ENCODE measurements at places on chromosomes 16 and 17.

DNA sequence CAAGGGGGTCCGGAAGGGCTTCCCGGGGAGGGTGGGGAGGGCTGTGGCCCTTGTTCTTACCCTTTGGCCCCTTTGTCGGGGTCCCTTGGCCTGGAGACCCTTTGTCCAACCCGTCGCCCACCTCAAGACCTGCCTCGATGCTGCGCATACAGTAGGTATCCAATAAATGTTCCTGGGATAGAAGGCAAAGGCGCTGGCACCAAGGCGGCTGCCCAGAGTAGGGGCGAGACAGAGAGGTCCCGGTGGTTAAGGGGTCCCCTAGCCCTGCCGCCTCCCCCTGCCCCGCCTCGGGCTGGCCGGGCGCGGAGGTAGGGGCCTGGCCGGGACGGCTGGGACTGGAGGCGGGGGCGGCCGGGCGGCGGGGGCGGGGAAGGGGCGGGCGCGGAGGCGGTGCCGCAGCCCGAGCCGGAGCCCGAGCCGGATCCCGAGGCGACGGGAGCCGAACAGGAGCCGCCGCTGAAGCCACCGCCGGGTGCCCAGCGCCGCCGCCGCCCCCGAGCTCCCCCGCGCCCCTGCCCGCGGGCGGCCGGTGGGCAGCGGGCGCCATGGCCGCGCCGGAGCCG is at the start of gene NHERF2:
NHERF2 (plus strand) TSS at position 442 of the 563 bp plus-strand sequence; CDS start at position 546, 104 bp downstream.
- DNase-seq = no peak

- no peak for DNase-seq
These were observed 66.4 kb downstream of the SCNN1B start for GRCh38 chr16:23368469-23368868.

DNA sequence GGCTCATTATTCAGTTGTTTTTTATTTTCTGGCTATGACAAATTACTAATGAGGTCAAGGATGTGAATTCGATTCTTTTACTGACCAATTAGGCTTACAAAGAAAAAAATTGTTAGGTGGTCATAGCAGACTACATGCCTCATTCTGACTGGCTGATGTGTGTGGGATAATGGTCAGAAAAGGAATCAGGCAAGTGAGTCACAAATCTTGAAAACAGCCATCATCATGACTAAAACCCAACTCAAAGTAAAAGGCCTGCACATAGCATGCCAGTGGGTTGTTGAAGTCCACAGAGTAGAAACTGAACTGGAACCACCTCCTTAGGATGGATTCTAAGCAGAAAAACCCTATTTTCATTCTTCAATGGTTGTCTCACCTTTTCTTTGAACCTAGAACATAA is 8.6 kb downstream of the RPGRIP1L start:
- DNase-seq = no peak

DNA sequence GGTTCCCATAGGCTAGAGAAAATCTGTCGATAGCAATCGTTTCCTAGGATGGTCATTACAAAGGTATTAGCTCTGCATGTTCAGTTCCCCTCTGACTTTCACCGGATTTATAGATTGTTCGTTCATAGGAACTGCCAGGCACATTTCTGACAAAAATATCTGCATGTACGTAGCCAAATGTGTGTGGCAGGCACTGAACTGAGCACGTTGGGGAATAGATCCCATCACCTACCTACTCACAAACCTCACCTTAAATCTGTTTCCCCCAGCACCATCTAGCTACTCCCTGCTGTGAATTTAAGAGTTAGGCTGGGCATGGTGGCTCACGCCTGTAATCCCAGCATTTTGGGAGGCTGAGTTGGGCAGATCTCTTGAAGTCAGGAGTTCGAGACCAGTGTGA is 64.5 kb upstream of the TANC2 start:
- no peak for DNase-seq

- DNase-seq = no peak
These were observed 43.4 kb downstream of the CCDC42 start for GRCh38 chr17:8701221-8701620.

DNA sequence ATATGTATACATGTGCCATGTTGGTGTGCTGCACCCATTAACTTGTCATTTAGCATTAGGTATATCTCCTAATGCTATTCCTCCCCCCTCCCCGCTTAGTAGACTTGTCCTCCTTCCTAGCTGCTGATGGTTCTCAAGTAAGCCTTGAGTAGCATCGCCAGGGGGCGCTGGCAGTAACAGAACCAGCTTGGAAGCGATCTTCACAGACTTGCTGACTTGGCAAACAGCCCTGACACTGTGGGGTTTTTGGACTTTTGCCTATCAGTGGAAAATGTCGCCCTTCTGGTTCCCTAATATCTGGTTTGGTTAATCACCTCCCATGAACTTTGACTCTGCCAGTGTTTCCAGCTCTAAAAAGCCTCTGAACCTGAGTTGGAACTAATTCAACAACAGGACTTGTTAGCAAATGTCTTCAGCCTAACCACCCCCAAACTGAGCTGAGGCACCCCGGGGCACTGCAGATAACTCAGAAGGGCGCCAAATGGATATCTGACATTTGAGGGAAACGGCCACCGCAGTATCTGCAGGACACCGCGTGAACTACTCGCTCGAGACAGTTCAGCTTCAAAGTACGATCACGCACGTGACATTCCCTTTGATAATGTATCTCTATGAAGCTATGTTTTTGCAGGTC is 15.4 kb upstream of the SPATA32 start:
- DNase-seq = peak; percentile 85

- DNase-seq = no peak
These were observed 17.8 kb downstream of the ACTG1 start for GRCh38 chr17:81494626-81495377.

- DNase-seq = no peak
These were observed 20.2 kb downstream of the CBX4 start for GRCh38 chr17:79819085-79819484.

DNA sequence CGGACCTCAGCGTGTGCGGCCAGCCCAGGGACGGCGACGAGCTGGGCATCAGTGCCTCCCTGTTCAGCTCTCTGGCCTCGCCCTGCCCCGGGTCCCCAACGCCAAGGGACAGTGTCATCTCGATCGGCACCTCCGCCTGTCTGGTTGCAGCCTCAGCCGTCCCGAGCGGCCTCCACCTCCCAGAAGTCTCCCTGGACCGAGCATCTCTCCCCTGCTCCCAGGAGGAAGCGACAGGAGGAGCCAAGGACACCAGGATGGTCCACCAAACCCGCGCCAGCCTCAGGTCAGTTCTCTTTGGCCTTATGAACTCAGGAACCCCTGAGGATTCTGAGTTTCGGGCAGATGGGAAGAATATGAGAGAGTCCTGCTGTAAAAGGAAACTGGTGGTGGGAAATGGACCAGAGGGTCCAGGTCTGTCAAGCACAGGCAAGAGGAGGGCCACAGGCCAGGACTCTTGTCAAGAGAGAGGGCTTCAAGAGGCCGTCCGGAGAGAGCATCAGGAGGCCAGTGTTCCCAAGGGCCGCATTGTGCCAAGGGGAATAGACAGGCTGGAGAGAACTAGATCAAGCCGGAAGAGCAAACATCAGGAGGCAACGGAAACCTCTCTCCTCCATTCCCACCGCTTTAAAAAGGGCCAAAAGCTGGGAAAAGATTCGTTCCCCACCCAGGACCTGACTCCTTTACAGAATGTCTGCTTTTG is 825 bp downstream of the HASPIN start:
- no peak for DNase-seq

- no peak for DNase-seq
These were observed 3.3 kb downstream of the COTL1 start for GRCh38 chr16:84614623-84614967.

DNA sequence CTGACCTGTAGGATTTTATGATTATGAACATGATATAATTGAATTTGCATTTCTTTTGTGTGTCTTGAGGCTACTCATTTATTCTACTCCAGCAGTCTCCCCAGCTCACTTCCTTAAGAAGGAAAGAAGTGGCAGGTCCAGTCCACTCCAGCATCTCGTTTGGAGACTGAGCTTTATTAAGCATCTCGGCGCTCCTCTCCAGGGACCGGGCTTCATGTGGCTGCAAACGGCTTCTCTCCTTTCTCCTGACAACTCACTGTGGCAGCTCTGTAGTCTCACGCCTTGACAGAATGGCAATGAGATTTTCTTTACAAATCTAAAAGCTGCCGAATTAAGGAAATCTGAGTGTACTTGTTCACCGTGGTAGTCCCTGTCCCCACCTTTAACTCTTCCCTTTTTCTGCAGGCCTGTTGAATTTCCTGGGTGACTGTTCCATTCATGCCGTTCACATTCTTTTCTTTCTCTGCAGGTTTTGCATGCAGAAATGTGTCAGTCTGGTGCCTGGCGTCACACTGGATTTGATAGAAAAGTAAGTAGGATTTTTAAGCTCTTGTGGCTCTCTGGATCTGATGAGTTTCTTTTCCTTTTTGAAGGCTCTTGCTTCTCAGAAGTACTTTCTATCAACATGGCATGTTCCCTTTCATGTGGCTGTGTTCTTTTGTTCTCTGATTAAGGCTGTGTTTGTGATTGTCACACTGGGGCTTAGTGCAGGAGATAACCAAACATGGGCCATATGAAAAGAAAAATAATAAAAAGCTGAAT is 200.5 kb upstream of the CHMP6 start:
- no peak for DNase-seq

DNA sequence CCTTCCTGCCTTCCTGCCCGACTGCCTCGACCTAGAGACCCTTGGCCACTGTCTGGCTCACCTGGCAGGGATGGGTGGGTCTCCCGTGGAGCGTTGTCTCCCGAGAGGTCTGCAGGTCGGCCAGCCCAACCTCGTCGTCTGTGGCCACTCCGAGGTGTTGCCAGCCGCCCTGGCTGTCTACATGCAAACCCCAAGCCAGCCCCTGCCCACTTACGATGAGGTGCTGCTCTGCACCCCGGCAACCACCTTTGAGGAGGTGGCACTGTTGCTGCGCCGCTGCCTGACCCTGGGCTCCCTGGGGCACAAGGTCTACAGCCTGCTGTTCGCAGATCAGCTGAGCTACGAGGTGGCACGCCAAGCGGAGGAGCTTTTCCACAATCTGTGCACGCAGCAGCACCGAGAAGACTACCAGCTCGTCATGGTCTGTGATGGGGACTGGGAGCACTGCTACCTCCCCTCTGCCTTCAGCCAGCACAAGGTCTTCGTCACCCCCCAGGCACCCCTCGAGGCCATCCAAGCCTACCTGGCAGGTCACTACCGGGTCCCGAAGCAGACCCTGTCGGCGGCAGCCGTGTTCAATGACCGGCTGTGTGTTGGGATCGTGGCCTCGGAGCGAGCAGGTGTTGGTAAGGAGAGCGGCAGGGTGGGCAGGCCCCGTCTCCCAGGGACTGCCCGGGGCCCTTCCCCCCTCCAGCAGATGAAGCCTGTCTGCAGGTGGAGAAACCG is 75.1 kb upstream of the ENDOV start:
- DNase-seq = no peak

DNA sequence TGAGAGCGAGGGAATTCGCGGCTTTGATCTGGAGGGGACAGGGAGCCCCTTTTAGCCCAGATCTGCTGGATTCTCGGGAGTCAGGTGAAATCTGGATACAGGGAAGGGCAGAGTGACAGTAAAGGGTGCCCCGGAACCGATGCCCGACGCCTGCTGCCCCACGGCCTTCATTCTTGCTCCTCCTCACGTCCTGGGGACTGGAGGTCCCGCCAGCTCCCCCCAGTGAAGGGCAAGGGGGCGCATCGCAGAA is 596 bp downstream of the OR1F1 start:
- no peak for DNase-seq

DNA sequence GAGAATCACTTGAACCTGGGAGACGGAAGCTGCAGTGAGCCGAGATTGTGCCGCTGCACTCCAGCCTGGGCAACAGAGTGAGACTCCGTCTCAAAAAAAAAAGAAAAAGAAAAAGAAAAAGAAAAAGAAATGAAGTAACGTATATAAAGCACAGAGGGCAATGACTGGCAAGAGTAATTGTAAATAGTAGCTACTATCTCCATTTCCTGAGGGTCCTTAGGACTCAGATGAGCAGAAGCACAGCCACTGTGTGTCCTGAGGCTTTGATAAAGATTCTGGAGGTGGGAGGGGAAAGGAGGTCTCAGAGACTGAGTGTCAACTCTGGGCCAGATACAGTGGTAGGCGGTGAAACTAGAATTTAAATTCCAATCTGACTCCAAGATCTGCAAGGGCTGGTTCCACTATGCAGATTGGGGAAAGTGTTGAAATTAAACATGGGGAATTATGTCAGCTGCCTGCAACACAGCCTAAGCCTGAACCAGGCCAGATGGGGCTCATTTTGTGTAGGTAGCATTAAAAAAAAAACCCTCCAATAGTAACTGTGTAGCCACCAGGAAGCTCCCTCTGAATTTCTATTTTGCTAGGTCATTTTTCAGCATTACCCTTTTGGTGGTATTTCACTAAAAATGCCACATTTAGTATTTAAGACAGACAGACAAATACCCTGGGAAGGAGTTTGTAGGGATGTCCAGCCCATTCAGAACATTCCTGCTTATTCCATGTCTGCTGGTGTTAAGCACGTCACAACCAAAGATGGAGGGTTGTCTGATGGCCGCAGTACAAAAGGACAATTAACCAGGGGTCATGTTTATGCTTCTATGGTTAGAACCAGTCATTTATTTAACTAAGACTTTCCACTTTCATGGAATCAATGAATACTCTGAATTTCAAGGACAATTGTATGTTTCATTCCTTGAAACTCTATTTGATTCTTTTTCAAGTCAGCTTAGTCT is 46.1 kb downstream of the TBX4 start:
- DNase-seq = no peak

GRCh38 chr16:77406680-77407079 is 28.2 kb downstream of the ADAMTS18 start:
- no peak for DNase-seq

DNA sequence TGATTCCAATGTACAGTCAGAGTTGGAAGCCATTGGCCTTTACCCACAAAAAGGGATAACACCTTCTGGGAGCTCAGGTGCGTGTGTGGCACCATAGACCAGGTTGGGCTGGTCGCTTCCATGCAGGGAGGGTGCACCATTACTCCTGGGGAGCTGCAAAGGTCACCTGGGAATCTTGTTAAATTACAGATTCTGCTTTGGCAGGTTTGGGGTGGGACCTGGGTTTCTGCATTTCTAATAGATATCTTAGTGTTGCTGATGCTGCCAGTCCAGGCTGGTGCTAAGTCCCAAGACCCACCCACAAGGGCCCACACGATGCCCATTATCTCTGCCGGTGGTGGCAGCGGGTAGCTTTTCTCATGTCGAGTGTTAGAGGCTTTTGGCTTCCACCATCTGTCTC is 148.3 kb upstream of the CACNG5 start:
- no peak for DNase-seq

DNA sequence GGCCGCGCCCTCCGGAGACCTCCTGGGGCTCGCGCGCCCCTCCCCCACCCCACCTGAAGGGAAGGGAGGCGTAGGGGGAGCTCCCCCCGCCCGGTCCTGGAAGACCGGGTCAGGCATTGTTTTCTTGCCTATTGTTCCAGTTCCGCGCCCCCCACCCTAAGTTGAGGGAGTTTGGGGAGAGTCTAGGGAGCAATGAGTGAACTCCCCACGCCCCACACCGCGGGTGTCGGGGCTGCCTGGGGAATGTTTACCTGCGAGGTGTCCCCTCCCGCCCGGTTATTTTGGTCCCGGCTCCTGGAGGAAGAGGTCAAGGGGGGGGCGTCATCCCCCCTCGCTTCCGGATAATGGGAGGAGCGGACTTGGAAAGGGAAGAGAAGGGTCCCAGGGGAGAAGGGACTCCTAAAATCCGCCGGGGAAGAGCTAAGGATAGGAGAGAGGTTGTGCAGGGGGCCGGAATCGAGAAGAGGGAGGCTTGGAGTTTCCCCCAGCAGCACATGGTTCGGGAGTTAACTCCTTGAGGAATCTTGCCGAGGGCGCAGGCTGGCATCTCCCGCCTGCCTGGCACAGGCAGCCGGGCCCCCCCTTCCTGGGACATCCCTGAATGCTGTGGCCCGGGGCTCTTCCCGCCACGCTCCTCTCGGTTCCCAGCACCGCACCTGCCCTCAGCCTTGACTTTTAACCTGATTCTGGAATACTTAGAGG is 881 bp downstream of the MLLT6 start:
- peak; percentile 51 for DNase-seq

- DNase-seq = no peak
These were observed 364.5 kb upstream of the XYLT1 start for GRCh38 chr16:17835118-17835876.
